ENCODE measurements at places on chromosomes 2 and 18. TPM values are rescaled to one million over a fixed set of nuclear protein-coding genes. Genes with fewer than 3 reads are reported as not detected.

The MPPE1 gene
- 21.9 TPM for total RNA-seq

The RBKS gene
- total RNA-seq = 3.6 TPM

The RUFY4 gene
- total RNA-seq = not detected

The ABHD1 gene
- 0.12 TPM for total RNA-seq

The NTSR2 gene
- not detected for total RNA-seq

The GALR1 gene
- under 0.01 TPM for total RNA-seq

The MYOM1 gene
- total RNA-seq = 0.02 TPM

The PRKCE gene
- total RNA-seq = 30.9 TPM

The TTL gene
- total RNA-seq = 32.9 TPM

The POMC gene
- not detected for total RNA-seq

The MTLN gene
- total RNA-seq = 80.2 TPM

The KYNU gene
- total RNA-seq = 304 TPM

DNA sequence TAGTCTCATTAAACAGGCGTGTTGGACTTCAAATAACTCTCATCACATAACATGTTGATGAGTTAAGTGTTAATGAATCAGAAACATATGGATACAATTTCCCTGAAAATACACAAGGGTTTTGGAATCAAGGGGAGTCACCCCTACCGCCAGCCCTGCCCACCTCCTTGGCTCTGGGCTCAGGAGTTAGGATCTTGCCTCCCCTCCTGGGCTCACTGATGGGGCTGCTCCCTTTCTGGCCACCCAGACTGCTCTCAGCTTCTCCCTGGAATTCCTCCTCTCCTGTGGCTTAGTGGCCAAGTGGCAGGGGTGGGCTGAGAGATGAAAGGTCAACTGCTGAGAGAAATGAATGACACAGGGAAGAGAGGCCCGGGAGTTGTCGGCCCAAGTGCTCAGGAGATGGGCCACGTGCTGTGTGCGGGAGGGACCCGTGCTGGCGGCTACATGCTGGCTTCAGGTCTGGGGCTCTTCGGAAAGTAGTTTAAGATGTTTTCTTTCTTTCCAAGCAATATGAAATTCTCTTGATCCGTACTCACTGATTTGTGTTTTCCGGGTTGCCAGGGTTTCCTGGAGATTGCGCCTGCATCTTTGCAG lies 55.8 kb upstream of the TNP1 start:
- no peak for DNase-seq

DNA sequence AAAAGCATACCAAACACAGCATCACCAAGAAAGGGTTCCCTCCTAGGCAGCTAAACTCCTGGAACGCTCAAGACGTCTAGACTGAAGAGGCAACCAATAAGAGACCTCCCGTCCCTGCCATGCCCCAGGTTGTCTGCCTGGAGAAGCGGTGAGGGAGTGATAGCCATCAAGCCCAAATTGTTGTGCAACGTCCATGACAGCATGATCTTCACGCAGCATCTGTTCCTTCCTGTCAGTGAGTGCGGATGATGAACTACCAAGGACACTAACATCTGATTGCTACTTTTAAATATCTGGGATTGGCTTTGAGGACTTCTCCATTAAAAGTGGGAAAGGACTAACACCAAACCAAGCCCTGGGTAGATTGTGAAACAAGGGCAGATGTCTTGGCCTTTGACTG lies 149.7 kb downstream of the TXNL1 start:
- DNase-seq = no peak

- DNase-seq = no peak
Observed at GRCh38 chr2:198080879-198081765, 276.7 kb downstream of the PLCL1 start.

- DNase-seq = no peak
Observed at GRCh38 chr2:23425338-23425871, 40.4 kb downstream of the KLHL29 start.

DNA sequence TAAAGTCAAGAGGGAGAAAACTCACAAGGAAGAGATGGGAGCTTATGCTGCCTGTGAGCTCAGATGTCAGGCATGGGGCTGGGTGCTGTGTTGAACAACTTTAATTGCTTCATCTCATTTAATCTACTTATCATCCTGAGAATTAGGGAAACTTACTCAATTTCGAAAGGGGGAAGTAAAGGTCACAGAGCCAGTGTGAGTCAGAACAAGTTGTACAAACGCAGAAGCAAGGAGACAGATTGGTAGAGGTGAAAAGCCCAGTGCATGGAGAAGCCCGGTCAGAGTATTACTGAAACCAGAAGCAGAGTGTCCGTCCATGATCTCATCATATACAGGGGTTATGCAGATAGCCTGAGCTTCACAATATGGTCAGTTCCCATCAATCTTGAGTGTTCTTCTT lies 281.1 kb upstream of the POU3F3 start:
- DNase-seq = no peak

- no peak for DNase-seq
Observed at GRCh38 chr2:98464772-98465310, 20.2 kb downstream of the INPP4A start.

DNA sequence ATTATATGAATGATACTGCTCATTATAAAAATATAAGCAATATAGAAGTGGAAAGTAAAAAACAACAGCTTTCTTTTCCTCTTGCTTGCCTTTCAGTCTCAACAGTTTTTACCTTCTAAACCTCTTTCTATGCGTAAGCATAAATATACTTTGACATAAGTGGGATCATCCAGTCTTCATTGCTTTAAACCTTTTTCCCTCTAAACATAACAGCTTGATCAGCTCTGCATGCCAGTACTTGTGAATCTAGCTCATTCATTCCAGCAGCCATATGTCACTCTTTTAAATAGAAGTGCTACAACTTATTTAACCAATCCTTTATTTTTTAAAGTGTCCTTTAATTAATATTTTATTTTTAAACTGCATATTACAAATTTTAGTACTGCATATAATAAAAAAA lies 88.1 kb downstream of the TTC27 start:
- DNase-seq = no peak

DNA sequence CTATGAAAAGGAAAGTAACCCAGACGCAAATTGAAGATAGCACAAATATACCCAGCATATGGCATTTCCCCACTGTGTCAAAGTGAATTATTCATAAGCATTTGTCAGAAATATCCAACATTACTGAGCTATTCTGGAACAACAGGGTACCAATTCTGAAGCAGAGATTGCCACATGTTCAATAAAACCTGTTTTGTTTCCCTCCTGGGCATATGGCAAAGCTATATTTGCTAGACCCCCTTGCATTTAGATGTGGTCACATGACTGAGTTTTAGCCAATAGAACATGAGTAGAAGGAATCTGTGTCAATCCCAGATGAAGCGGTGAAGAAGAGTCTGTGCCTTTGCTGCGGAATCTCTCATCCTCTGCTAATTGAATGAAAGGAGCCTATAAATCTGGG lies 296.4 kb upstream of the DLGAP1 start:
- no peak for DNase-seq

DNA sequence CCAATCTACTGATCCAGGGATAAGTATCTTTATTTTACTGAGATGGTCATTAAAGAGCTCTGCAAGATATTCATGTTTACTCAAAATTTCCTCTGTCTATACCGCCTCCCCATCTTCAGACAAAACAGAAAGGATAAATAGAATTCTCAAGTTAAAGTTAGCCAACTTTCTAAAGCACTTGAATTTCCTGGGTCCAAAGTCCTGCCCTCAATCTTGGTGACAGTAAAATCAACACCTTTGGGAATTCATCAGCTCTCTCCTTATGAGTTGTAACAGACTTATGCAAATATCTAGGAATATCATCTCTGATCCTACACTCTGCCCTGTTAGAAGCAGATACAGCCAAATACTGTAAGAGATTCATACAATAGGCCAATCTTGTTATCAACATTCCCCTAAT lies 122.5 kb upstream of the HAAO start:
- DNase-seq = no peak

DNA sequence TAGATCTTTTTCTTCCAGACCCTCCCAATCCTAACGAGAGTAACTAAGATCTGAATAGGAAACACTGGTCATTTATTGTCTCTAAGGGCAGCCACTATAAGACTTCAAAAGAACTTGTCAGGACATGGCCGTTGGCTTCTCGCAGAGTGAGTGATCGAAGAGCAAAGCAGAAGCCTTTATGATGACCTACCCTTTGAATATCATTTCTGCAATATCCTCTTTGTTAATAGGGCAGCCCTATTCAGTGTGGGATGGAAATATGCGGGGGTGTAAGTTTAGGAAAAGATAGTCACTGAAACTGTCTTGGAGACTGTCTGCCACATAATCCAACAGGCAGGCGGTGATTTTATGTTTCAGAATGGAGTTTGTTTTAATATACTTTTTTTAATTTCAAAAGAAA lies 70.9 kb downstream of the FBXO36 start:
- no peak for DNase-seq

- no peak for DNase-seq
Observed at GRCh38 chr2:41719756-41720155, 328.1 kb upstream of the PKDCC start.

DNA sequence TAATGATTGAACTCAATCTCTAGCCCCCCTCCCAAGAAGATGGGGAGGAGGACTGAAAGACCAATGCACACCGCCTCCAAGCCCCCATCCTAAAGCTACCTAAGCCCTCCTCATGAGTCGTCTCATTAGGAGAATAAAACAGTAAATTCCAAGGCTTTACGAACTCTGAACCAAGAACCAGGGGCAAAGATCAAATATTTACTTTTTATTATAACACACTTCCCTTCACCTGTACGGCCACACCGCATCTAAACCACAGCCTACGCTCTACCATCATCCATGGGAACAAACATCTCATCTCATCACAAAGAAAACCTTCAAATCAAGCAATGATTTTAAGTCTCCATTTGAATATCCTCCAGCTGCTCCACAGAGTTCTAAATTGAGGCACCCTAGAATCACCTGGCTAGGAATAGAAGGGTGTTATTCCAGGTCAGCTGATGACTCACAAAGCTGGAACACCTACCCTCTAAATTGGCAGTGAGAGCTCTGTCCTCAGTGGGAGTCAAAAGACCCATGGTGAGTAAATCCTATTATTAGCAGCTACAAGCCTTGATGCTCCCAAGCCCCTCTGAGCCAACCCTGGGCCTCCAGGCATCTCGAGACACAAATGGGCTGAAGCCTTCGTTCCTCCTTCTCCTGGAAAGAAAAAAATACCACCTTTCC lies 45.6 kb upstream of the BZW1 start:
- peak; percentile 16 for DNase-seq

GRCh38 chr2:53854678-53855077 lies 5.1 kb downstream of the GPR75 start:
- no peak for DNase-seq

- peak; percentile 17 for DNase-seq
Observed at GRCh38 chr2:216596980-216597509, 36.2 kb upstream of the IGFBP2 start.

DNA sequence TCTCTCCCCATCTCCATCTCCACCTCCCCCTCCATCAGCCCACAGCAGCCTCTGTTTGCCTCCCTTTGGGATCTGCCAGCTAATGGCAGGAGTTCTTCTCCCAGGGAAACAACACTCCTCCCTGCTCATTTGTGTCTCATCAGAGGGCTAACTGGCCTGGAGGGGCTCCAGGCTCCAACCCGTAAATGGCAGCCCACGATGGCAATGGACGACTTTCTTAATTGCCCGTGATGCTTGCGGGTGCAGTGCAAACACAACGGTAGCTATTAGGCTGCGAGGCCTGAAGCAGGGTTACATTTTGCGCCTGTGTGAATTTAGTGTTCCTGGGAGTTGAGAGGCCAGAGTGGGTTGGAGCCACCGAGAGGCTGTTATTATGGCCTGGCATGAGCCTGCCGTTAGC lies 285.1 kb downstream of the TNS1 start:
- no peak for DNase-seq

- peak; percentile 45 for DNase-seq
Observed at GRCh38 chr2:237726401-237726830, 72.2 kb upstream of the RBM44 start.

DNA sequence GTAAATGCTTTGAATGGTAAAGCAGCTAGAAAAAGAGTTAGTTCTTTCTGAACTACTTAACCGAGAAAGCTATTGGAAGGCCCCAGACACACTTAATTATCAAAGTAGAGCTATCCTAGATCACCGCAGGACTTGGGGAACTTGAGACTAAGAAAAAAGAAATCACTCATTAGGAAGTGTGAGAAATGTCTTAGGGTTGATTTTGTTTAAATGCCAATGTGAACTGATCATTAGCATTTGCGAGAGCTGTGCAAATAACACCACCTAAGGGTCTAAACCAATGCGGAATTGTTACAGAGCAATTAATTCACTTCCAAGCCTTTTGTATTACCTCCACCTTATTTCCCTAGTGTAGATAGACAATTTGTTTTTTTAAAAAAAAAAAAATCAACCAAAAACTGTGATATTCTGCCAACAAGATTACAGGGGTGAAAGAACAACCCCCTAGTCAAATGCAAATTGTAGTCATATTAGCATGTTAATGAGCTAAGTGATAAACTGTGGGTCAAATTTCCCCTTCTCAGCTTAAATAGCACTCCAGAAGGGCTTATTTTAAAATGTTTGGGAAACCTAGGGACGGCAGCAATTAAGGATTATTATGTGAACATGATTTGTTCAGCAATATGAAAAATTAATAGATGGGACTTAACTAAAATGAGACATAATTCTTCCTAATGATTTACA lies 246.2 kb upstream of the STON1 start:
- DNase-seq = no peak

DNA sequence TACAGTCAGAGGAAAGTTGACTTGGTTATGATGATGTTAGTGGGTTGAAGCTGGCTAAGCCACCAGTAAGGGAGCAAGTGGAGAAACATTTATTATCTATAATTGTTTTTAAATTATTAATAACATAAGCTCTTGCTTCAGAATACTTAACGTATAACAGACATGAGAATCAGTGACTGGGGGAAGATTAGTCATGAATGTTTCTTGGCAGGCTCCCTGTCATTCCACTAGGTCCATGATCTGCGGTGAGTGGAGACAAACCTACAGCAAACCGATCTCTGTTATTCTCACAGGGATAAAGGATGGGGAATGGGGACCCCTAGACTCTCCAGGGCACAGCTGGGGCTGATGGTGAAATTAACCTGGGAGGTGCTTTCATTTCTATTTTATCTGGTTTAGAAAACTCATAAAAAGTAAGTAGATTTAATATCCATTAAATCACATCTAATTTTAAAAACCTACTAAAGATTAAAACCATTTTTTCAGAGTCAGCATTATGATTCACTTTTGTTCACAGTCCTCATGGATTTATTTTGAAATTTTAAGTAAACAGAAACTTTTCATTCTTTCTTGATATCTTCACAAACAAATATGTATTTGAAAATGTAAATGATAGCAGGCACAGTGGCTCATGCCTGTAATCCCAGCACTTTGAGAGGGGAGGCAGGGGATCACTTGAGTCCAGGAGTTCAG lies 420.3 kb downstream of the PTPRM start:
- no peak for DNase-seq

- DNase-seq = no peak
Observed at GRCh38 chr2:128091726-128092080, 703 bp downstream of the UGGT1 start.

DNA sequence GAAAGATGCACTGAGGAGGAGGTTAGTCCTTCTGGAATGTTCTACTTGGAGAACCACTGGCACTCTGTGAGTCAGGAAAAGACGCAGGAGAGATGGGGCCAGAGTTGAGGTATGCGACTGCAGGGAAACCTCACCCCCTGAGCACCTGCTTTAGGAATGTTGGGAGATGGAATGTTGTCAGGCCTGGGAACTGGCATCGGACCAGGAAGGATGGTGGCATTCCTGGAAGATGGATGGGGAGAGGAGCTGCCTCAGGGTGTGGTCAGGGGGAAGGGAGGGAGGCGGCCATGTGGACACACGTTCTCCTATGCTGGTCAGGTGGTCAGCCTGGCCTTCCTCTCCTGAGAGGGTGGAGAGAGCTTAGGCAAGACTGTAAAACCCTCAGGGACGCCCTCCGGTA lies 146.3 kb downstream of the CELF4 start:
- DNase-seq = peak; percentile 35

- DNase-seq = no peak
Observed at GRCh38 chr2:179251870-179252269, 12.8 kb downstream of the SESTD1 start.

All from H4 (cell line).